ENCODE measurements at places on chromosomes 2 and 18. TPM values are rescaled to one million over a fixed set of nuclear protein-coding genes. Genes with fewer than 3 reads are reported as not detected.
A peak's percentile ranks its signal among the peaks of the same experiment; 100 is the strongest.

DNA sequence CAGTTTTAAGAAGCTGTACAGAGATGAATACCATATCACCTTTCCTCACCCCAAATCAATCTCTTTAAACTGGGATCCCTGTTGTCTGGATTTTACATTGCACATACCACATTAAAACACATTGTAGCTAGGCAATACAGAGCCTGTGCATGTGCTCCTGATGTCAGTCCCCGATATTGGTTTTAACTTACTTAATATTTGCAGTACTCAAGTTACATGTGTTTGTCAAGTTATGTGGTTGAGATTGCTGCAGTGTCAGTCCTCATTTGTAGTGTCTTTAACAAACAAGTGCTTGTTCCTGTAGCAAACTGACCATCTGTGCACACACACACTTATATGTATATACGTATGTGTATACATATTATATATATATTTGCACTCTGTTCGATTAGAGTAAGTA is 10.4 kb upstream of the UBE2E3 start:
- no peak overlapping the region for H3K4me3 ChIP-seq
- no peak overlapping the region for H3K27ac ChIP-seq
- DNase-seq = no peak
- no peaks in the 10 kb centered on the region for H3K27me3 ChIP-seq
- peaks cover 3% of the 10 kb centered on the region for H3K4me1 ChIP-seq

- H3K27ac ChIP-seq = no peak overlapping the region
- peaks cover 1% of the 10 kb centered on the region for H3K4me1 ChIP-seq
- no peaks in the 10 kb centered on the region for H3K27me3 ChIP-seq
- no peak overlapping the region for H3K4me3 ChIP-seq
- peaks cover 38% of the 10 kb centered on the region for H3K36me3 ChIP-seq
Measured at GRCh38 chr2:71347517-71347916, 15.9 kb downstream of the ZNF638 start.

DNA sequence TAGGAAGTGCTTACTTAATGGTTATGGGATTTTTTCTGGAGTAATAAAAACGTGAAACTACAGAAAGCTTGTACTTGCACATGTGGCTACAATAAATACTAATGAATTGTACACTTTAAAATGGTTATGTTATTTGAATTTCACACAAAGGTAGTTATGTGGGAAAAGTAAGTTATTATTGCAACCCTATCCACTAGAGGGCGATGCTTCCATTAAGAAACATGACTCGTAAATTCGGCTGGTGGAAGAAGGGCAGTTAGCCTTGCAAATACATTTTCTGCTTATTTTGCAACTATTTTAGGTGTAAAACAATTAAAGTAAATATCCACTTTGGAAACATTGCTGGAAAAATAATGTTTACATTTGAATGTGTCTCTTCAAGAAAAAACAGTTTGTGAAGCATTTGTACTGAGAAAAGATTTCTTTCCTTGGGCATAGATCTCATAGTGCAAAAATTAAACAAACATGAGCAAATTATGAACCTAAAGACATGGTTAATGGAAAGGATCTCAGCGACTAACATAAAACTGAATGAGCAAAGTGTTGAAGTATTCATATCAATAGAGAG is 68.1 kb upstream of the CSRNP3 start:
- H3K27ac ChIP-seq = no peak overlapping the region
- no peak overlapping the region for H3K4me3 ChIP-seq
- DNase-seq = no peak
- H3K4me1 ChIP-seq = peaks cover 22% of the 10 kb centered on the region

Gene MAB21L4
- 2.4 TPM for total RNA-seq

DNA sequence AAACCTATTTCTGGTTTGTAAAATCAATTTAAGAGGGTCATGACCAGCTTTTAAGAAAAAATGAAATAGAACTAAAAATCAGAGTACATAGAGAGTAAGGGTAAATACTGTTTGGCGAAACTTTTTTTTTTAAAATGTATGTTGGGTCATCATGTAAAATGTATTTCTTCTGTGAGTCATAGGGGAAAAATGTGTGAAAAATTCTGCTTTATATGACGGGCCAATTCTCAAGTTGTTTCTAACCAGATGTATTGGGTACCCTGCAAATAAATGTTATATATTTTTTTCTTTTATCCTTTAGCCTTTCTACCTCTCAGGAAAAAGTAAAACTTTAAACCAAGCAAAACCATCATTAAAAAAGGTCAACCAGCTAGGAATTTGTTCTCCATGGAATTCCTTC is 13.9 kb downstream of the AFTPH start:
- H3K4me1 ChIP-seq = peaks cover 13% of the 10 kb centered on the region
- no peaks in the 10 kb centered on the region for H3K27me3 ChIP-seq
- DNase-seq = no peak
- no peak overlapping the region for H3K4me3 ChIP-seq
- no peaks in the 10 kb centered on the region for H3K36me3 ChIP-seq
- no peak overlapping the region for H3K27ac ChIP-seq

DNA sequence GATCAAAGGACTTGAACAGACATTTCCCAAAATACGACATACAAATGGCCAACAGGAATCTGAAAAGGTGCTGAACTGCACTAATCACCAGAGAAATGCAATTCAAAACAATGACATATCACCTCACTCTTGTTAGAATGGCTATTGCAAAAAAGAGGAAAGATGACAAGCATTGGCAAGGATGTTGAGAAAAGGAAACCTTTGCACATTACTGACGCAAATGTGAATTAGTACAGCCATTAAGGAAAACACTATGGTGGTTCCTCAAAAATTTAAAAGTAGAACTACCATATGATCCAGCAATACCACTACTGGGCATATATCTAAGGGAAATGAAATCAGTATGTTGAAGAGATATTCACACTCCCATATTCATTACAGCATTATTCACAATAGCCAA is 57.7 kb upstream of the ASPRV1 start:
- no peak overlapping the region for H3K4me3 ChIP-seq
- no peak overlapping the region for H3K27ac ChIP-seq
- DNase-seq = no peak
- no peaks in the 10 kb centered on the region for H3K4me1 ChIP-seq

Gene TRIM43
- not detected for total RNA-seq

GRCh38 chr18:62717169-62717924 is 2.0 kb downstream of the PHLPP1 start:
- H3K4me1 ChIP-seq = peaks cover 60% of the 10 kb centered on the region
- no peaks in the 10 kb centered on the region for H3K27me3 ChIP-seq
- peak overlapping the region; percentile 75 for H3K27ac ChIP-seq
- peak overlapping the region; percentile 75 for H3K4me3 ChIP-seq

Gene RFX8
- 0.65 TPM for total RNA-seq

- no peak overlapping the region for H3K27ac ChIP-seq
- peaks cover 3% of the 10 kb centered on the region for H3K4me1 ChIP-seq
- peaks cover 7% of the 10 kb centered on the region for H3K36me3 ChIP-seq
- no peak for DNase-seq
- H3K27me3 ChIP-seq = no peaks in the 10 kb centered on the region
- no peak overlapping the region for H3K4me3 ChIP-seq
Measured at GRCh38 chr18:80239830-80240229, 7.5 kb downstream of the PARD6G start.

Gene AQP12B
- not detected for total RNA-seq

Gene EPHA4
- 20.6 TPM for total RNA-seq

DNA sequence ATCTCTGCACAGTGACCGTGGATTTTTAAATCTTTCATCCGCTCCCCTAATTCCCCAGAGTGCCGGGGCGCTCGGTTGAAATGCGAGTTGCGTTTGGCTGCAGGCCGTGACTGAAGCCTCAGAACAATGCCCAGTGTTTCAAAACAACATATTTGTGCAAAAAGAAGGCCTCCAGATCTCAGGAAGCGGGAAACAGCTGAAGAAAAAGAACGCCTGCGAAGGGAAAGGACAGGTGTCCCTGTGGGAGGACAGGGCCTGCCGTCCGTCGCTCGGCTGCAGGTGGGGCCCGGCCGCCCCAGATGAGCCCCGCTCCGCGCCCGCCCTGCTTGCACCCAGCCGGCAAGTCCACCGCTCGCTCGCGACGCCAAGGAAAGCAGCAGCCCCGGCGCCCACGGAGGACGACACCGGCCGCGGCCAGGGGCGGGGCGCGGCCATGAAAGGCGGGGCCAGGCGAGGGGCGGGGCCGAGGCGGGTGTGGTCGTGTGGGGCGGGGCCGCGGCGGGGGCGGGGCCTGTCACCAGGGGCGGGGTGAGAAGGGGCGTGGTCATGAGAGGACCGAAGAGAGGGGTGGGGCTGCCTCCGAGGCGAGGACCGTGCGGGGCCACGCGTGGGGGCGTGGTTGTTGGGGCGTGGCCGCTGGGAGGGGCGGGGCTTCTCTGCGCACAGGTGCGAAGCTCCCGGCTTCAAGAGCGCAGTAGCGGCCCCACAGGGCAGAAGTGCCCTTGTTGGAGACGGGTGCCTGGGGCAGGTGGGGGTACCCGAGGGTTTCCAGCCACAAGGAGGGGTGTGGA is 17.6 kb upstream of the BOK start:
- DNase-seq = no peak
- H3K36me3 ChIP-seq = no peaks in the 10 kb centered on the region
- peak overlapping the region; percentile 62 for H3K4me3 ChIP-seq
- peak overlapping the region; percentile 57 for H3K27ac ChIP-seq
- H3K27me3 ChIP-seq = peaks cover 20% of the 10 kb centered on the region
- peaks cover 7% of the 10 kb centered on the region for H3K4me1 ChIP-seq

DNA sequence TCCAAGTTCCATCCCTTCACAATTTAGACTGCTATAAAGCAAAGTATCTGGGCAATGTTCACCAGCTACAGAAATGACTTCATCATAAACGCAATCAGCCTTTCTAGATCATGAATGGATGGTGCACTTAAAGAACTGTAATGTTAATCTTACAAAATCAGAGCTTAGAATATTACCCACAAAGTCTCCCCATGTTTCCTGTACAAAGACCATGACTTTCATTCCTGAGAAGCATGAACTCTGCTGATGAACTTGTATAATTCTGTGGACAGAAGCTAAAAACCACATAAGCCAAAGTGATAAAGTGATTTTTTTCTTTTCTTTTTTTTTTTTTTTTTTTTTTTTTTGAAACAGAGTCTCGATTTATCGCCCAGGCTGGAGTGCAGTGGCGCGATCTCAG is 53.3 kb downstream of the C1D start:
- no peaks in the 10 kb centered on the region for H3K36me3 ChIP-seq
- no peaks in the 10 kb centered on the region for H3K4me1 ChIP-seq
- DNase-seq = no peak
- no peak overlapping the region for H3K27ac ChIP-seq

GRCh38 chr2:213150315-213151097 is 906 bp downstream of the IKZF2 start:
- H3K27ac ChIP-seq = peak overlapping the region; percentile 95
- DNase-seq = no peak
- peak overlapping the region; percentile 88 for H3K4me3 ChIP-seq
- H3K4me1 ChIP-seq = peaks cover 56% of the 10 kb centered on the region
- H3K27me3 ChIP-seq = no peaks in the 10 kb centered on the region
- no peaks in the 10 kb centered on the region for H3K36me3 ChIP-seq

Gene CSRNP3
- total RNA-seq = 29.6 TPM

DNA sequence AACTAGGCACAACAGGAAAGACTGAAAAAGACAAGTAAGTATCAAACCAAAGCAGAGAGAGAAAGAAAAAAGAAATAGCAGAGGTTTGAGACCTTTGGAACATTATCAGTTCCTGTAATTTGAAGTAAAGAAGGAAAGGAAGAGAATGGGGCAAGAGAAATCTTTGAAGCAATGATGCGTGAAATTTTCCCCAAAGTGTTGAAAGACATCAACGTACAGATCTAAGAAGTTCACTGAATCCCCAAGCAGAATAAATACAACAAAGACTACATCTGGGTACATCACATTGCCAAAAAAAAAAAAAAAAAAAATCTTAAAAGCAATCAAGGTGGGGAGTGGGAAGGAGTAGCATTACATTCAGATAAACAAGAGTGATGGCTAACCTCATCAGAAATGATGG is 6.0 kb upstream of the SLC30A6 start:
- no peak overlapping the region for H3K27ac ChIP-seq
- no peaks in the 10 kb centered on the region for H3K27me3 ChIP-seq
- H3K4me3 ChIP-seq = no peak overlapping the region
- no peak for DNase-seq

GRCh38 chr2:46827274-46828134 is 88.1 kb downstream of the MCFD2 start:
- DNase-seq = peak; percentile 31
- H3K27me3 ChIP-seq = peaks cover 3% of the 10 kb centered on the region
- peaks cover 2% of the 10 kb centered on the region for H3K36me3 ChIP-seq
- no peak overlapping the region for H3K27ac ChIP-seq
- H3K4me1 ChIP-seq = no peaks in the 10 kb centered on the region

Gene G6PC2
- total RNA-seq = not detected

DNA sequence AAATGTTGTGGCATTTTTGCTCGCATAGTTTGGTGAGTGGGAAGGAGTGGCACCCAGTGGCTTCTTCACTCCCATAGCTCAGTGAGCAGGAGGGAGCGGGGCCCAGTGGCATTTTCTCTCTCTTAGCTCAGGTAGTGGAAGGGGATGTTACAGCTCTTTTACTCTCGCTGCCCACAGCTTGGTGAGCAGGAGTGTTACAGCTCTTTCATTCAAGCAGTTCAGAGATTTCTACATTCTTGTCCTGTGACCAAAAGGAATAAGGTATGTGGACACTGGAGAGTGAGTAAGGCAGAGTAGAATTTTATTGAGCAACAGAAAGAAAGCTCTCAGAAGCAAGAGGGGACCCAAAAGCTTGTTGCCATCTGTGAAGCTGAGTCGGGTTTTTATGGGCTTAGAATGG is 192.4 kb downstream of the SPAG16 start:
- no peak overlapping the region for H3K4me3 ChIP-seq
- no peaks in the 10 kb centered on the region for H3K4me1 ChIP-seq
- H3K27me3 ChIP-seq = no peaks in the 10 kb centered on the region

DNA sequence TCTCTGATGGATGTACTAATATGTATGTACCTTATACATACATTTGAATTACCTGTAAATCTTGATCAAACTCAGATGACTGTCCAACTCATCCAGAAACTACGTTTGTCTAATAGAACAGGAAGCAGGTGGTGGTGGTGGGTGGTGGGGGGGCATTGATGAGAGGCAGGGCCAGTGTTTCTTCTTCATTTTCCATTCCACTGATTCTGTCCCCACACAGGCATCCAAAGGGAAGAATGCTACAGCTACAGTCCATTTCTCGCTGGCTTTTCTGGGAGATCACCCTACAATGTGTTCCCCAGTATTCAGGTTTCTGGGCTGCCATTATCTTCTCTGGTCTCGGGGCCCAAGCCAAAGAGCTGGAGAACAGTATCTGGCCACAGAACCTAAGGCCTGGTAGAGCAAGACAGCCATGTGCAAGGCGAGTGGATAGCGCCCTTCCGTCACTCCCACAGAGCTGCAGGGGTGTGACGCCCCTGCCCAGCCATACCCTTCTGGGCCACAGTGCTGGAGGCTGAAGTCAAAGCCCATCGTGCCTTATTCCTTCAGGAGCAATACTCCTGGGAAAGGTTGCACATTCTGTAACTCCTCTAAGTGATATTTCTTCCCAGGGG is 54.5 kb downstream of the BCL11A start:
- no peaks in the 10 kb centered on the region for H3K27me3 ChIP-seq
- no peak for DNase-seq
- no peak overlapping the region for H3K4me3 ChIP-seq
- H3K4me1 ChIP-seq = peaks cover 57% of the 10 kb centered on the region

Gene TANC1
- 134 TPM for total RNA-seq
